ENCODE measurements at places on chromosomes 5 and 9.

GRCh38 chr5:76838481-76839261, 11.1 kb upstream of the S100Z start:
- no peak for DNase-seq

DNA sequence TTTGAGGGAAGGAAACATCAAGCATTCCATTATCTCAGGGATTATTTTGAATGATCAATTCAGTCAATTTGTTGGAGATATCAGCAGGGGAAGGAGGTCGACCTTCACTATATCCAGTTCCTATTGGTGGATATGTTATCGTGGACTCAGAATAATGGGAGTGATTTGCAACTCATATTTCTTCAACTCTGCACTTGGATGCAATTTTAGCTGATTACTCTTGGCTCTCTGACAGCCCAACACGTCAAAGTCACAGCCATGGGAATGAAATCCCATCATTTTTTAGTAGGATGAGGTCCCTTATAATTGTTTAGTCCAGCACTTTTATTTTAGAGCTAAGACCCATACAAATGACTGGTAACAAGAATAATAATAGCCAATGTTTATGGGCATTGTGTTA, 371.8 kb upstream of the RPS23 start:
- no peak for DNase-seq

DNA sequence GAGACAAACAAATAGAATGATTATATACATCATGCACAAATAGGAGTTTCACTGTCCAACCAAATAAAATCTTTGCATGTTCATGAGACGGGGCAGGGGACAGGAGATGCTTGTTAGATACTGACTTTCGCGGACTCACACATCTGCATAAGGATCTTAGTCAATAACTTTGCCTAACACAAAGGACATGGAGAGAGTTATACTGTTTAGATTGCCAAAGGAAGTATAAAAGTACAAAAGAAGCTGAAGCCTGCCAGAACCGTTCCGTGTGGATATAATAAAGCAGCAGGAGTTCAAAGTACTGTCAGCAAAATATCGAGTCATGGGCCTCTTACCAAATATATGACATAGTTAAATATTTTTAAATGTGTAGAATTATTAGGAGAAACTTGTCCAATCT, 1148.4 kb downstream of the EFNA5 start:
- no peak for DNase-seq

- no peak for DNase-seq
These were observed 172.8 kb upstream of the RASA1 start for GRCh38 chr5:87094833-87095232.

DNA sequence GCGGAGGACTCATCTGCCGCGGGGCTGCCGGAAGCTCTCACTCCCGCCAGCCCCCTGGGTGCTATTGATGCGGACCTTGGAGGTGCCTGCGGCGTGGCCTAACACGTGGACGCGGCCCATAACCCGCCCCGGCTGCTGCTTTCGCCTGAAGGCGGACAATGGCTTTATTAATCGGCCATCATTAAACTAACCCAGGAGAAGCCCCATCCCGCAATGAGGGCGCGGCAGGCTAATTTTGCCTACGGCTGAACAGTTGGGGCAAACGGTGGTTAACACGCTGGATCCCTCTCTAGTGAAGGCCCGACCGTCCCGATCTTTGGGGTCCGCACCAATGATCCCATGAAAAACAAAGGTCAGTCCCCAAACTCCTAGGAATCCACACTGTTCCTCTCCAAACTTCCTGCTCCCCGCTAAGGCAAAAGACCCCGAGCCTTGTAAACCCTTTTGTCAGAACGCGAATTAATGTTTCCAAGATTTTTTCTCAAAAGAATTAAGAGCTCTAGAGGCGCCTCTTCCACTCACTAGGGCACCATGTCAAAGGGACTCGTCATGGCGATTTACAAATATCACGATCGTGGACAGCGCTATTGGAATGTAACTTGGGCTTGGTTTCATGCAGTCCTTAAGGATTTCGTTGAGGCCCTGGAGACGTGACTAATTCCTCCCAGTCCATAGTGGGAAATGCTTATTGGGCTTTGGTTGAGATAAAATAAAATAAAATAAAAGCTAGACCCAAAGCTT, 193.1 kb downstream of the MEF2C start:
- DNase-seq, result no peak

- no peak for DNase-seq
These were observed 67.5 kb downstream of the ZFAND5 start for GRCh38 chr9:72297516-72297915.

DNA sequence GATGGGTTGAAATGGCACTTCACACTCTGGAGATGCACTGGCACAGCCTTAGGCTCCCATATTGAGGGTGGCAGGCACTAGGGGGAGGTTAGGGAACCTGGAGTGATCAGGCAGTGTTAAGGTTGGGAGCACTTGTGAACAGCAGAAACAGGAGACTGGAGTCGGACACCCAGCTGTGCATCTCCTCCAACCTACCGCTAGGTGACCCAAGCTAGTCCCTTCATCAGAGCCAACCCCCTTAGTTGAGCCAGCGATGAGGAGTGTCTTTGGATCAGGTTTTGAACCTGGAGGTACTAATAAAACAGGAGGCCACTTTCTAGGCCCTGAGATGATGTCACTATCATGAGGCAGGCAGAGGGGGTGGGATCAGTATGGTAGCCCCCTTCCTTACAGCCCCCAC, 1.7 kb downstream of the ACTL7B start:
- DNase-seq, result no peak

DNA sequence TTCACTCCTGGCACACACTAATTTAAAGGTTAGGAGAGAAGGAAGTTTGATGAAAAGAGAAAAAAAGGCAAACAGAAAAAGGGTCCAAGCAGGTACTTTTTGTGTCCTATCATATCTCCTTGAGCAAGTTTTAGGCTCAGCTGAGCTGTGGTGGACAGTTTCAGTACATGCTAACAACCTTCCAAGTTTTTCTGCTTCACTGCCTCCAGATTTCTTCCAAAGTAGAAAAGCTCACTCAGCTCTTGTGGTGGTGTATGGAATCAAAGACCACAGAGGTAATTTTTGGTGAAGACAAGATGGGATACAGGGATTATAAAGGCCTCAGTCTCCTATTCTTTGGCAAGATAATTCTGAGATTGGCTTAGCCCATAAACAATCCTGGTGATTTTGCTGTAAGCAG, 921.8 kb downstream of the NR2F1-AS1 start:
- no peak for DNase-seq

DNA sequence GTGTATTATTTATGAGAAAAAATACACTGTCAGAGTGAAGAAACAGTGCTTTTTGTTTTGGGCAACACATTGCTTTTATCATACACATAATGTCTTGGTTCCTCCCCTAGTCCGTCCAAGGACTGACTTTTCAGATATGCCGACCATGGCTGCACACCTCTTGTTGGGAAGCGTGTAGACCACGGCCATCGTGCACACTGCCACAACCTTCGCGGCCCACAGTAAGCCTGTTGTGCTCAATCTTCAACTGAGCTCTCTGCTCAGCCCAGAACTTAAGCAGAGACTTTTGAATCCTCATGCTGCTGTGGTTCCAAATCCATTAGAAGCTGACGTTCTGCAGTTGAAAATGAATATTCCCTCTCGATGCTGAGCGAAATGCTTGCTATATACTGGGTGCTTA, 157.6 kb upstream of the IRX2 start:
- no peak for DNase-seq

GRCh38 chr5:77213601-77214000, 3.1 kb downstream of the PDE8B start:
- DNase-seq, result no peak

DNA sequence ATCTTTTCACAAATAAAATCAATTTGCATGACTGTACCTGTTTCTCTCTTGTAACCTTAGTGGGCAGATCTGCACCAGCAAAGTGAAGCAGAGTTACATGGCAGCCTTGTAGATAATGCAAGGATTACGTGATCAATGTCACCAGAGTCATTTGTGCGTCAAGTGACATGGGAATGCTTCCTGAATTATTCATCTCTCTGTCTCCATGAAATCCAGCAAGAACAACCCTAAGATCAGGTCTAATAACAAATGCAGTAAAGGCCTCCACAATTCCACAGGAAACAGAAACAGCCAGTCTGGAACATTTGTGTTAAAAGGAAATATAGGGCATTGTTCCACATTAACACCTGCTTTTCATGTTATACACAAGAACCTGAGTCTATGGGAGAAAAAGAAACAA, 7.8 kb downstream of the GZMA start:
- no peak for DNase-seq

GRCh38 chr9:3415906-3416305, 109.9 kb downstream of the RFX3 start:
- no peak for DNase-seq

DNA sequence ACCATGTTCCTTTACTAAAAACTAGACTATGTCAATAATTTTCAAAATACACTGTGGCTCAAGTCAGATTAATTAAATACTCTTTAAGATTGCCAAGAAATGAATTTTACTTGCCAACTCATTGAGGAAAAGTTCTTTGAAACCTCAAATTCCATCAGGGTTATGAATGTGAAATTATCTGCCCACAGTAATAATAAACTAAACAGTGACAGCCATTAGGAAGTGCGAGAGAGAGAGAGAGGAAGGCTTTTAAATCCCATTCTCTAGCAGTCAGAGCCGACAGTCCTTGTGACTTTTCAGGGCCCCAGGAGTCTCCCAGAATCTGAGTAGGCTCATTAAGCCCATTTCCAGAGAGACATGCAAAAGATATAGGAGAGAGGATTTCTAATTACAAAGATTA, 236.1 kb downstream of the MARCHF11 start:
- DNase-seq, result no peak

DNA sequence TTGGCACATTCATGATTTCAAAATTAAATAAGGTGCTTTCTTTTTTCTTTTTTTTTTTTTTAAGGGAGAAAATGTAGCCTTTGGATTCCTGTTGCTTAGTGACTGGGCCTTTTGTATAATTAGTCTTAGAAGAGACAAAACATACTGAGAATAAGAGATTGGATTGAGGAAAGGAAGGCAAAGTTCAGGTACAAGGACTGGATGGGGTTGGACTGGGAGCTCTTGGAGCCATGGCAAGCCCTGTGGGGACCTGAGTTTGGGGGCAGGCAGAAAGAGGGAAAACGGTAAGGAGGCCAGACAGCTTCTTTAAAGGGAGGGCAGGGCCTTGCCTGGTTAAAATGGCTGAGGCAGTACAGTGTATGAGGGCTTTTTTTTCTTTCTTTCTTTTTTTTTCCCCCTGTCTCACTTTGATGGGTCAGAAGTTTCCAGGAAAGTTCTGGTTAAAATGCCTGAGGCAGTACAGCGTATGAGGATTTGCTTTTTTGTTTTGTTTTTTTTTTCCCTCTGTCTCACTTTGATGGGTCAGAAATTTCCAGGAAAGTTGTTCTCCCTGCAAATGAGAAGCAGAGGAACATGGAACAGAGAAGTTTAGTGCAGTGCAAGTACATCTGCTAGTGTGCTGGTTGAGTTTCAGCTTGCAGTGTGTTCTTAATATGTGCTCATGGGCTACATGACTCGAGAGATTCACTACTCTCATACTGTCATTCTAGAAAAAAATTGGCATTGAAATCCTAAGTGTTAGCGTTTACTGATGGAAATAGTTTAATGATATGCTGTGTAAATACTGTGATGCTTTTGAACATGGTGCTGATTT, 16.8 kb downstream of the SNX18 start:
- DNase-seq, result no peak

GRCh38 chr9:84207491-84207951, 133.0 kb downstream of the SLC28A3 start:
- DNase-seq, result no peak

GRCh38 chr9:136402067-136402466, 2.1 kb upstream of the SNAPC4 start:
- DNase-seq, result no peak

Data from suppressor macrophage (primary cell).